NCI-H1105 treated with DMSO at 0.1 percent for 48 hours (cell line): ENCODE measurements at places on chromosomes 4 and X.

DNA sequence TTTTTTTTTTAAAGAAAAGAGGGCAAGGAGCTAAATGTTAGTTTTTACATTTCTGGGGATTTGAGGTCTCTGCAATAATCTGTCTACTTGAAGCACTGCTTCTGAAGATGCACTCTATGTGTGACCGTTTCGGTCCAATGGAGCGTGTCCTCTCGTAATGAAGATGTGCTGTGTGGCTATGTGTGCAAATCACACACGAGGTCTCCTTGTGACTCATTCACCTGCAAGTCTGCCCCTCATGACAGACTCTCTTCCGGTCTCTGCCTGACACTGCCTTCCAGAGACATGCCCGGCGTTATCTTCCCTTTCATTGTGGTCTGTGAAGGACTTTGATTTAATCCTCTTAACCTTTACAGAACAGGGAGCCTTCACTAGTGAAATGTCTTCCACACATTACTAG is 84.3 kb downstream of the TRAM1L1 start:
- no peak for DNase-seq

DNA sequence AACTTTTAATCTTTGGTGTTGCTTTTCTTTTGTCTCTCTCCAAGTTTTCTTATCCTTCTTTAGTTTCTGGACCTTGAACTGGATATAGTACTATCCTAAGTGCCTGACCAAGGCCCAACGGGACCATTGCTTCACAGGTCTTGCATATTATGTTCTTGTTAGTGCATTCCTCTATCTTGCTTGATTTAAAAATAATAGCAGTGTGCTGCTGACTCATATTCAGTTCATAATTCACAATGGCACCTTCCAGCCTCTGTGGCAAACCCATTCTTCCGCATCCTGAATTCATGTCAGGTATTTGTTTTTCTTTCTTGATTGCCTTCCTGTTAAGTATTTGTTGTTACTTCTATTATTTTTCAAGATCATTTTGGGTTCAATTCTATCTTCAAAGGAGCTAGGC is 197.1 kb upstream of the GIMD1 start:
- no peak for DNase-seq

GRCh38 chrX:130944230-130944629 is 41.2 kb upstream of the ENOX2 start:
- no peak for DNase-seq

DNA sequence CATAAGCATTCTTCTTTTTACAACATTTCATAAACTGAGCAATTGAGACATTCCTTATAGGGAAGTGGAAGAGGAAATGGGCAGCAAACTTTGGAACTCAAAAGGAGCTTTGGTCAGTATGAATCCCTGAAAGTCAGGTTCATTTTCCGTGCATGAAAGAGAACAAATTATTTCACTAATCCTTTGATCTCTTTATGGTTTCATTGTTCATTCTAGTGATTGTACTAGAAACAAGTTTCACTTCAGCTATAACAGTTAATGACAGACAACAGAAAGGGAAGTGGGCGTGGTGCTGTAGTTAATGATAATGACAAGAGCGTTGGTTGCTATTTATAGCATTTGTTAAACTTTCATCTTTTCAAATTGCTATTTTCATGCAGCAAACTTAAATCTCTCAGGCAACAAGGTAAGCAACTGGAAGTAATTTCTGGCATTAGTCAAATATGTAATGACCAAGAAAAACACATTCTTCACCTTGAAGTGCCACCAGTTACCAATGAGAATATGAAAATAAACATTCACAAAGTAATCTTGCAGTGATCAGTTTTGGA is 98.4 kb downstream of the AREG start:
- no peak for DNase-seq

DNA sequence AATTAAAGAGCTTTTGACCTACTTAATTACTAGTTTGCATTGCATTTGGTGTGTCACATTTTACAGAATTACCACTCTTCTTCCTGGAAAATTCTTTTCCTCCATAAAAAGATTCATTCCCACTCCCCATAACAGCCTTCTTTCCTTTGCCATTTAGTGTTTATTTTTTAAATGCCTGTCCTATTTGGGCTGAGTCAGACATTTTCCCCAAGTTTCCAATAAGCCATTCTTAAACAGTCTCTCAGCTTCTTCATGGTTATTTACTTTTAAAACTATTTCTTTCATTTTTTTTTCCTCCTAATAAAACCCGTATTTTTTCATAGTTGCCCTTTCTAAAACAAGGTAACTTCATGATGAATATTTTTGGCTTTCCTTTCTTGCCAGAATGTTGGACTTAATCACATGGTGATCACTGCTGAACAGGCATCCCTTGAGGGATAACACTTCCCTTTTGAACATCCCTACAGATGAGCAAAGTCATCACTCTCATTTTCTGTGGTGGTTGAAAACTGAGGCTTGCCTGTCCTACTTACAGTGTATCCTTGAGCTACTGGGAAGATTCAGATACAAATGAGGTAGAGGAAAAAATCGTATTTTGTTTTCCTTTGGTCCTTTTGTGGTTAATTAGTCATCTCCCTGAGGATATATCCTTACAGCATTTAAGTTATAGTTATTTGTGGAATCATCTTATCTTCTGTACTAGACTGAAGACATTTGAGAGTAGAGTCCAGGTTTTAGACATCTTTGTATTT is 520.5 kb upstream of the NR3C2 start:
- DNase-seq, result no peak

GRCh38 chr4:161629694-161630441 is 533.9 kb downstream of the FSTL5 start:
- DNase-seq, result no peak

- DNase-seq, result no peak
These were observed 633.4 kb downstream of the CENPC start for GRCh38 chr4:66911880-66912279.

GRCh38 chrX:129145840-129146272 is 377.4 kb downstream of the SMARCA1 start:
- DNase-seq, result no peak

- no peak for DNase-seq
These were observed 22.3 kb upstream of the CLOCK start for GRCh38 chr4:55568905-55569504.

DNA sequence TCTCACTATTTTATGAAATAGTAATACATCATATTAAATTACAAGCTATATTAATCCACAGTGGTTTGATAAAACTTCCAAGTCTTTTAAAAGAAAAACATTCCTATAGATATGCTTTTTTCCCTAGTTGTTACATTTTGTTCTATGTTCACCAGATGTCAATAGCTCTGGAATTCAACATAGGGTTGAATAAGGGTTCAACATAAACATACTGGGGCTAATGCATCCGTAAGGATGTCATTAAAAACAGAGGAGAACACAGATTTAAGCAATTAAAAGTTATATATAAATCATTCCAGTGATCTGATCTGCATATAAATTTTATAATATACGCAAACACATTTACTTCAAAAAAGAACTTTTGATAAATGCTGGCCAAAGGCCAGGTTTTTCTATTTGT is 32.5 kb downstream of the SULT1B1 start:
- no peak for DNase-seq

DNA sequence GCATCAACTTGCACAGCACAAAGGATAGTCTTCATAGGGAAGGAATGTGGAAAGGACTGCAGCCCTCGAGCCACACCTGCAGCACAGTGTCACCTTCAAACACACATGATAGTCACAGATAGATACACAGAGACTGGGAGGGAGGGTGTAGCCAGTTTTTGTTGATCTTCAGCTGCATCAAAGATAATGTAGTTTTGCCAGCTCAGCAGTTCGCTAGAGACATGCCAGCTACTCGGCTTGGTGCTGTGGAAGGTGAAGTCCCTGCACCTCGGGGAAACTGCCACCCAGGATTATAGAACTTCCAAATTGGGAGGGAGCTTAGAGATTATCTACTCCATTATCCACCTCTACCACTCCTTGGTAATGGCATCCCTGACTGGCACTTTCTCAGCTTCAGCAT is 92.9 kb upstream of the PAK3 start:
- no peak for DNase-seq

DNA sequence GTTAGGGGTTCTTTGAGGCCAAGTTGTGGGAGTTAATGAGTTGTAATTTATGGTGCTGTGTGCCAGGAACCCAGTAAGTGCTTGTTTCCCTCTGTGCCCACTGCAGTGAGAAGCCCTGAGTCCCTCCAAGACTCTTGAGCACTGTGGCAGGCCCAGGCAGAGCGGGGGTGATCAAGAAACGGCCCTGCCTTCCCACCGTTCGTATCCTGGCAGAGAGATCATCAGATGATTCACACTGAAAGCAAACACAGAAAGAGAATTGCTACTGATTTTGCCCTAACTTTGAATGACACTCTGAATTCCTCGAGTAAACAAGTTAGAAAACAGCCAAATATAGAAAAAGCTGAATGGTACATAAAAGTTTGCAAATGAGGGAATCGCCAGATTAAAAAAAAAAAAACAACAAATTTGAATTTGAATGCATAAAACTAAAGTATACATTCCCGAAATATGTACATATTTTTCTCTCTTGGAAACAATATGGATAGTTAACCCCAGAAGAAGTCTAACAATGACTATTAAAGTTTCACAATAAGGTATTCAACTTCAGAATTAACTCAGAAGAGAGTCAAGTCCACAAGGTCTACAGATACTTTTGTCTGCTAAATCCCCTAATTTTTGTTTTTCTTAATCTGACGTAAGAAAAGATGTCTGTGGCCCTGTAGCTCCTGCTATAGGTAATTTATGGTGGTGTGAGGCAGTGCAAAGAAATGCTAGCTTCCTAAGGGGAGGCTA is 71.8 kb downstream of the AFAP1 start:
- DNase-seq, result no peak

DNA sequence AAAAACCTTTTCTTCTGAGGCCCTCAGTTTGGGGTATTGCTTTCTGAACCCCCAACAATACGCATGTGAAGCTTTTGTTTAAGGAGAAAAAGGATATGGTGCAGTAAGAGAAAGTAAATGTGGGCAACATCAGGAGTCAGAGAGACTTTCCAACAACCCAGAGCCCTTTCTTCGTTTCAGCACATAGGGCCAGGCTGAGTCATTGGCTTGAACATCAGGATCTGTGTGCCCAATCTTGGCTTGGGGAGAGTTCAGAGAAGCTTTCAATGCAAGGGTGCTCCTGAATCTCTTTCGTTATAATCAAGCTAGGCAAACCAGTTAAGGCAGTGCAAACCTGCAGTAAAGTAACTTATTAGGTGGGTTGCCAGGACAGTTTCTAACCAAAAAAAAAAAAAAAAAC is 191.2 kb downstream of the FRMPD4 start:
- DNase-seq, result no peak

- DNase-seq, result no peak
These were observed 2.5 kb downstream of the DDX3X start for GRCh38 chrX:41336447-41336846.

GRCh38 chr4:128449251-128449650 is 161.6 kb upstream of the PGRMC2 start:
- DNase-seq, result no peak

DNA sequence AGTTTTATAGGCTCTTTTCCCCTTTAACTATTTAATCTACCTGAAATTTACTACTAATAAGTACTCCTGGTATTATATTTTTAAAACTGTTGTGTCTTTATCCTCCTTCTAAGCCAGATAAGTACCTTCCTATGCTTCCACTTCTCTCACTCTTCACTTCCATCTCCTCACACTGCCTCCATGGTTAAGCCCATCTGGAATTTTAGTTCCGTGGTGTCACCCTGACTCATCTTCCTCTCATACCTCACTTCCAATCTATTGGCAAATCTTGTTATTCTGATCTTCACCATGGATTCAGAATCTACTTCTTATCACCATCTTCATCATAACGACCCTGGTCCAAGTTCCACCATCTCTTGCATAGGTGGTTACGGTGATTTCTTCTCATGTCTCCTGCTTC is 32.7 kb upstream of the DAPP1 start:
- no peak for DNase-seq

DNA sequence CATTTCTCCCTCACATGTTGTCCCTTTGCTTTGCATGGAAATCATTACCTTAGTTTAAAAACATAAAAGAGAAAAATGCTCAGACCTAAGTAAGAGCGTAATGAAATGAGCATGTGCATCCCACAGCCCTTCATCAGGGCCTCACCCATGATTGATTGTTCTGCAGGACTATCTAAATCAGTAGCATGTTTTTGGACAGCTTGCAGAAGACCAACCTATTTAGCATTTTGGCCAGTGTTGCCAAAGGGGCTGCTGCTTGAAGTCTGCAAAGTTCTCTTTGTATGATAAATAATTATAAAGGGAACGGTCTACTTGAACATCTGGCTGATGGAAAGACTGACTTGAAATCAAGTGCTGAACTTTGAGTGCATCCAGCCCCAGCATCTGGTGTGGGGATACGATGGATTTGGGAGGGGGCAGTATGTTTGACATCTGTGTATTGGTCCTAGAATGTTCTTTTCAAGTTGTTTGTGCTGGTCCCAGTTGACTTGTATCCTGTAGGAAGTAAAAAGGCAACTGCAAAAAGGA is 76.1 kb upstream of the LIMCH1 start:
- DNase-seq, result no peak

- no peak for DNase-seq
These were observed 7.9 kb upstream of the SLC25A43 start for GRCh38 chrX:119391279-119391678.
